Hepatocyte (in vitro differentiated cells): ENCODE measurements at places on chromosomes 2 and 18. TPM values are rescaled to one million over a fixed set of nuclear protein-coding genes. Genes with fewer than 3 reads are reported as not detected.

The OTOS gene
- 0.34 TPM in 1 of 2 replicates, not detected in the other for polyA plus RNA-seq

GRCh38 chr2:25256488-25256875 is 85.2 kb downstream of the DNMT3A start:
- peaks cover 15% of the 10 kb centered on the region for H3K4me1 ChIP-seq
- no peak overlapping the region for H3K4me3 ChIP-seq
- H3K36me3 ChIP-seq = no peaks in the 10 kb centered on the region
- no peaks in the 10 kb centered on the region for H3K27me3 ChIP-seq
- H3K27ac ChIP-seq = no peak overlapping the region

The FIGN gene
- polyA plus RNA-seq = 1.4 TPM in 2 replicates

DNA sequence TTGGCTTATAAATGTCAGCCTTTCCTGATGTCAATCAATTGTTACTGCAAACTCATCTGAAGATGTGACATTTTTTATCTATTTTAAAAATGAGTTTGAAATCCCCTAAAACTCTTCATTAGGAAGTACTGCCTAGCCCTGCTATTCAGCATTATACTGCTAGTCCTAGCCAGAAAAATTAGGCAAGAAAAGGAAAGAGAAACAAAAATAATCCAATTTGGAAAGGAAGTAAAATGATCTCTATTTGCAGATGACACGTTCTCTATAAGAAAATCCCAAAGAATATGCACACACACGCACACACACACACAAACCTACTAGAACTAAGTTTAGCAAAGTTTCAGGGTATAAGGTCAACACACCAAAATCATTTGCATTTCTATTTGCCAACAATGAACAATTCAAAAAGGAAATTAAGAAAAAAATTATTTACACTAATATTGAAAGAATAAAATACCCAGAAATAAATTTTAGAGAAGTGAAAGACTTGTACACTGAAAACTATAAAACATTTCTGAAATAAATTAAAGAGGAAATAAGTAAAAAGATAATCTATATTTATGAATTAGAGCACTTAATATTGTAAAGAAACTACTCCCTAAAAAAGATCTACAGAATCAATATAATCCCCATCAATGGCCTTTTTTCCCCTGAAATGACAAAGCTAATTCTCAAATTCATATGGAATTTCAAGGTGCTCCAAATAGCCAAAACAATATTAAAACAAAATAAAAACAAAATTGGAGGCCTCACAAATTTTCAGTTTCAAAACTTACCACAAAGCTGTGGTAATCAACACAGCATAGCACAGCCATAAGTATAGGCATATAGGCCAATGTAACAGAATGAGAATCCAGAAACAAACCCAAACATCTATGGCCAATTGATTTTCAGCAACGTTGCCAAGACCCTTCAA is 433.7 kb upstream of the TRIB2 start:
- no peaks in the 10 kb centered on the region for H3K27me3 ChIP-seq
- DNase-seq = no peak
- H3K36me3 ChIP-seq = no peaks in the 10 kb centered on the region
- no peak overlapping the region for H3K4me3 ChIP-seq
- H3K27ac ChIP-seq = no peak overlapping the region

The SLC20A1 gene
- 63.6 and 66.7 TPM in 2 replicates for polyA plus RNA-seq

- no peak overlapping the region for H3K4me3 ChIP-seq
- no peaks in the 10 kb centered on the region for H3K36me3 ChIP-seq
- H3K27me3 ChIP-seq = no peaks in the 10 kb centered on the region
- no peak for DNase-seq
- peaks cover 6% of the 10 kb centered on the region for H3K4me1 ChIP-seq
- no peak overlapping the region for H3K27ac ChIP-seq
Observed at GRCh38 chr2:230672836-230673235, 39.8 kb upstream of the CAB39 start.

DNA sequence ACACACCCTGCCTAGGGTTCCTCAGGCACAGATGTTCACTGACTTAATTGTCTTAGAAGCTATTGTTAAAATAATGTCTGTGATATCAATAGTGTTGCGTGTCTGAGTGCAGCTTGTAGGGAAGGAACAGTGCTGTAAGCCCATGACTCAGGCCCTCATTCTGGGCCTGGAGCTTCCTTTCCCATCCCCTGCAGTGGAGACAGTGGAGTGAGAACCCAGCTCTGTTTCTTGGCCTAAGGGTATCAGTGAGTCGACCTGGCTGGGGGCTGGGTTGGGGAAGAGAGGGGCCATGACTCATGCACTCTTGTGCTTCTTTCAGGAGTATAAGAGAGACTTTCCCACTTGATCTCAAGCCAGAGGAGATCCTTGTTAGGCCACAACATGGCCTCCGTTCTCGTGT is 106.8 kb downstream of the HRH4 start:
- H3K36me3 ChIP-seq = no peaks in the 10 kb centered on the region
- H3K27ac ChIP-seq = no peak overlapping the region
- no peak overlapping the region for H3K4me3 ChIP-seq
- DNase-seq = no peak
- H3K4me1 ChIP-seq = no peaks in the 10 kb centered on the region

The ZNF516 gene
- 18.2 and 22.7 TPM in 2 replicates for polyA plus RNA-seq

The CCNYL1 gene
- 12.0 and 13.7 TPM in 2 replicates for polyA plus RNA-seq

The ZNF892 gene
- polyA plus RNA-seq = 0.13 and 0.66 TPM in 2 replicates

The KIF1A gene
- 16.1 and 19.9 TPM in 2 replicates for polyA plus RNA-seq

GRCh38 chr18:65852273-65852672 is 101.5 kb downstream of the CDH7 start:
- no peak overlapping the region for H3K27ac ChIP-seq
- no peak overlapping the region for H3K4me3 ChIP-seq
- no peaks in the 10 kb centered on the region for H3K27me3 ChIP-seq
- no peaks in the 10 kb centered on the region for H3K4me1 ChIP-seq
- DNase-seq = no peak

- H3K27me3 ChIP-seq = no peaks in the 10 kb centered on the region
- no peak for DNase-seq
- H3K4me1 ChIP-seq = peaks cover 27% of the 10 kb centered on the region
- H3K4me3 ChIP-seq = no peak overlapping the region
- no peaks in the 10 kb centered on the region for H3K36me3 ChIP-seq
Observed at GRCh38 chr2:182818925-182819324, 47.5 kb downstream of the FRZB start.

- no peak for DNase-seq
- H3K27ac ChIP-seq = no peak overlapping the region
- H3K27me3 ChIP-seq = no peaks in the 10 kb centered on the region
- H3K4me3 ChIP-seq = no peak overlapping the region
- peaks cover 12% of the 10 kb centered on the region for H3K4me1 ChIP-seq
- H3K36me3 ChIP-seq = no peaks in the 10 kb centered on the region
Observed at GRCh38 chr18:22663378-22663777, 245.7 kb upstream of the CTAGE1 start.

The RPL31 gene
- 1,214 and 1,256 TPM in 2 replicates for polyA plus RNA-seq

GRCh38 chr2:68287580-68288441 is 31.9 kb downstream of the CNRIP1 start:
- H3K27me3 ChIP-seq = no peaks in the 10 kb centered on the region
- H3K36me3 ChIP-seq = no peaks in the 10 kb centered on the region
- no peaks in the 10 kb centered on the region for H3K4me1 ChIP-seq
- no peak overlapping the region for H3K27ac ChIP-seq

GRCh38 chr18:48959921-48960920 is 9.5 kb upstream of the SMAD7 start:
- H3K36me3 ChIP-seq = no peaks in the 10 kb centered on the region
- H3K27me3 ChIP-seq = no peaks in the 10 kb centered on the region
- peaks cover 25% of the 10 kb centered on the region for H3K4me1 ChIP-seq

DNA sequence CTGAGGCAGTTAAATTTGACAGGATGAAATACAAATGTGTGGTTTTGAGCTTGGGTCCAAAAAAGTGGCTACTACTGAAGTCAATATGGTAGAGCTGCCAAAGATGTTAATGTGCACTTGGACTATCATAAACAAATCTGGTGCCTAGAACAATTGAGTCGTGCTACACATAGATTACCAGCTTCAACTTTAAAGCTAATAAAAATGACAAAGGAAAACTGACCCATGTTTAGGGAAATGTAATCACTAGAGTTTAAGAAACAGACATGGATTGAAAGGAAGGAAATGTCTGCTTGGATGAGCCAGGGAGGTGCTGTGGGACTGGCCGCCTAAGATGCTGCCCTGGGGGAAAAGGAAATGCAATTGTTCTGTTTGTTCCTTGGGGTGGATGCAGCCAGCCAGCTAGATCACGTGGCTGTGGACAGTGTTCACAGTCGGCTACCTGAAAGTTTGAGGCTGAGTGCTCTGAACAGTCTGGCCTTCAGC is 36.6 kb downstream of the CYB5A start:
- peaks cover 28% of the 10 kb centered on the region for H3K4me1 ChIP-seq
- DNase-seq = no peak
- no peaks in the 10 kb centered on the region for H3K36me3 ChIP-seq
- H3K4me3 ChIP-seq = no peak overlapping the region

- H3K4me1 ChIP-seq = no peaks in the 10 kb centered on the region
- DNase-seq = peak; percentile 28
- H3K36me3 ChIP-seq = no peaks in the 10 kb centered on the region
- H3K27ac ChIP-seq = no peak overlapping the region
Observed at GRCh38 chr2:205270689-205271088, 411.6 kb upstream of the NRP2 start.

DNA sequence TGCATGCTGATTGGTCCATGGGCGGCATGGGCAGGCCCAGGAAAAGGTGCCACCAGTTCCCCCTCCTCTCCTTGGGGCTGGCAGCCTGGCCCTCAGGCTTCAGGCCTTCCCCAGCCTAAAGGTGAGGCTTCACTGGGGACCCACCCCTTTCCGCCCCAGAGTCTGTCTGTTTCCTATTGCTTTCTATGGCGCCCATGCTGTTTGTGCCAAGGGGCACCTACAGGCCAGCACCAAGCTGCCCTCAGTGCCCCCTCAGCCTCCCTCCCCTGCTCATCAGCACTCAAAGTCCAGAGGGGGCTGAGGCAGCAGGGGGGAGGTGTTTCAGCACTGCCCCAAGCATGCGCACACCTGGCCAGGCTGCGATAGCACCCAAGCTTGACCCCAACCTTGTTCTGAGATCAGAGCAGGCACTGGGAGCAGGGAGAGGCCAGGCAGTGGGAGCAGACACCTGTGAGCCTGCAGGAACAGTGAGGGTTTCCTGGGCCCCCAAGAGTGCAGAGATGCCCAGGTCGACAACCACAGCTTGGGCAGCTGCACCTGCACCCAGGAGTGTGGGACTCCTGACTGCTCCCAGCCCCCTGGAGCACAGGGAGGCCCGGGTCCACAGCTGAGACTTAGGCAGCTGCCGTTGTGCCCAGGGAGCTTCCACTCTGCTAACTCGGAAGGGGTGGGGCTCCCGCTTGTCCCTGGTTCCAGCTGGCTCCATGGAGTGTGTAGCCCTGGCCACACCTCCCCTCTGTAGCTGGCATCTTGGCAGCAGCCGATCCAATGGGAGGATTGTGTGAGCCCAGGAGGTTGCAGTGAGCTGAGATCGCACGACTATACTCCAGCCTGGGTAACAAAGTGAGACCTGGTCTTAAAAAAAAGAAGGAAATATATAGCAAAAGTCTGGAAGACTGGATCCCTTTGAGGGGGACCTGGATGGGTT is 69.1 kb downstream of the NCAPH start:
- H3K4me3 ChIP-seq = no peak overlapping the region
- H3K27me3 ChIP-seq = no peaks in the 10 kb centered on the region
- H3K27ac ChIP-seq = no peak overlapping the region
- H3K4me1 ChIP-seq = peaks cover 4% of the 10 kb centered on the region

The LYPD1 gene
- 17.4 and 20.2 TPM in 2 replicates for polyA plus RNA-seq

DNA sequence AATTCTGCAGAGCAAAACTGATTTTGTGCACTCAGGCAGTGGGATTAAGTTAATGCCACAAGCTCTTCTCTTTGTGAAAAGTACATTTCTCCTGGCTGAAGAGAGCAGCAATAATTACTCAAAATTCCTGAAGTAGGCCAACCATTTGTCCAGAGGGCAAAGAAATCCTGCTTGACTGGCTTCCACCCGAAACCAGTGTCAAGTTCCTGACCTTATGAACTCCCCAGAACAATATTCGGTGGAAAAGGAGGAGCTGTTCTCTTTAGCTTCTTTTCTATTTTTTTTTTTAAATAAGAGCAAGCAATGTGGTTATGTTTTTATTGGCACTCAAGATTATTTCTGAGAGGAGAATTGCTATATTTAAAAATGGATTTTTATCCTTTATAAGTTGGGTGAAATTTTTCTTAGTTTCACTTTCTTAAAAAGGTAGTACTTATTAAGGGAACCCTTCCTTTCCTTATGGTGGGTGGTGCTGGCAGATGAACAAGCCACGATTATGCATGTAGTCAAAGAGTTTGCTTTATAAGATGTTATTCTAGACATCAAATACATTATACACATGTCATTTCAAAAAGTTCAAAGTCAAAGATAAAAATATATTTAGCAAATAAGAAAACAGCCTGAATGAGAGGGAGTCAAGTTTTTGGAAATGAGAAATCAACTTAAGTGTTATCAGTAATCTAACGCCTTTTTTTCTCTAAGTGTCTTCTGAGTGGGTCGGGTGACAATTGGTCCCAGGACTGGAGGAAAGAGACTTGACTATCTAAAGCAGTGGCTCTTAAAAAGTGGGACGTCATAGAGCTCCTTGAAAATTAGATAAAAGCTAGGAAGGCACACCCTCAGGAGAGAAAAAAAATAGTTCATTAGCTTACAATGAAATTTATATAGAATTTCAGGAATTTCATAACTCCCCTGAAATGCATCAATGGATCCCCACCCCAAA is 194.5 kb downstream of the IKZF2 start:
- no peaks in the 10 kb centered on the region for H3K27me3 ChIP-seq
- H3K36me3 ChIP-seq = no peaks in the 10 kb centered on the region
- no peak for DNase-seq
- no peaks in the 10 kb centered on the region for H3K4me1 ChIP-seq

DNA sequence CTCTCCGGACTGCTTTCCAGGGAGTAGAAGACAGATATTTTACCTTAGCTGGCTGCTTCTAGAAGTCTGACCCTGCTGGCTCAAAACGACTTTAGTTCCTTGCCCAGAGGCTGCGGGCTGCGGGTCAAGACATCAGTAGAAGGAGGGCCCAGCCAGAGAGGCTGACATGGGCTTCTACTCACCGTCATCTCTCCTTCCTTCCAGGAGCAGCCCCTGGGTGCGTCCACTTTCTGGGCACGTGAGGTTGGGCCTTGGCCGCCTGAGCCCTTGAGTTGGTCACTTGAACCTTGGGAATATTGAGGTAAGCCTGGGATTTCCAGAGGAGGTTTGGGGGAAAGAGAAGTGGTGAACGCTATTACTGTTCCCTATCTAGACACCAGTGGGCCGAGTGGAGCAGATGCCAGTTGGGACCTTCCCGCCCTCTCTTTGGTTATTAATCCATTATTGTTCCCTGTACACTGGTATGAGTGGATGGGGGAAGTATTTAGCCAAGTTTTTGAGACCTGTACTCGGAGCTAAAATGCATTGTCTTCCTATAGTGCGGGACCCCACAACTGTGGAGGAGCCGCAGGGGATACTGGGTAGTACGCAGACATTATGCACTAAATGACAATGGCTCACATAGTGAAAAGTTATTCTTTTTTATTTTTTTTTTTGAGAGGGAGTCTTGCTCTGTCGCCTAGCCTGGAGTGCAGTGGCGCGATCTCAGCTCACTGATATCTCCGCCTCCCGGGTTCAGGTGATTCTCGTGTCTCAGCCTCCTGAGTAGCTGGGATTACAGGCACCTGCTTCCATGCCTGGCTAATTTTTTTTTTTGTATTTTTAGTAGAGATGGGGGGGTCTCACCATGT is 26.3 kb upstream of the CASP8 start:
- no peak overlapping the region for H3K4me3 ChIP-seq
- no peaks in the 10 kb centered on the region for H3K36me3 ChIP-seq
- H3K27me3 ChIP-seq = no peaks in the 10 kb centered on the region
- H3K4me1 ChIP-seq = peaks cover 4% of the 10 kb centered on the region
- peak overlapping the region; percentile 64 for H3K27ac ChIP-seq
- no peak for DNase-seq

The SKOR2 gene
- not detected in 2 replicates for polyA plus RNA-seq

GRCh38 chr2:33108483-33109443 is 162.0 kb downstream of the LTBP1 start:
- no peak overlapping the region for H3K4me3 ChIP-seq
- peak overlapping the region; percentile 47 for H3K27ac ChIP-seq
- no peak for DNase-seq
- peaks cover 10% of the 10 kb centered on the region for H3K4me1 ChIP-seq
